ENCODE measurements at places on chromosomes 1 and 21.

- DNase-seq = no peak
Observed at GRCh38 chr1:207581496-207582153, 63.3 kb upstream of the CR1L start.

- no peak for DNase-seq
Observed at GRCh38 chr1:79501153-79501552, 494.6 kb upstream of the ADGRL4 start.

DNA sequence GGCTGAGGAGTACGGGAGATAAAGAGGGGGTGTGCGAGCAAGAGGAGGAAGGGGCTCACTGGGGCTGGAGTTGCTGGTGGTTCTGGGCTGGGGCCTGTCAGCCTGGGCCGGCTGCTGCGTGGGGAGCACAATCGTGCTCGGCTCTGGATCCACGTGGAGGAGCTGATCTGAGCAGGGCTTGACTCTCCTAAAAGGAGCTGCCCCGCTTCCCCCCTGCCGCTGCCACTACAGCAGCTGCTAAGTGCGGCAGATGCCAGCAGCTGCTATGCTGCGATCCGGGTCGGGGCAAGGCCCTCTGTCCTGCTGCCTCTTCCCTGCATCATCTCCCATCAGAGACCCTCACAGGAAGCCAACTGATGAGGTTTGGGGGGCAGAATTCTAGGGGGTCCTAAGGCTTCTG, 165.9 kb downstream of the PCBP3 start:
- DNase-seq = no peak

- DNase-seq = no peak
Observed at GRCh38 chr21:41971891-41972290, 18.1 kb upstream of the C2CD2 start.

- no peak for DNase-seq
Observed at GRCh38 chr1:164226977-164227376, 332.0 kb upstream of the PBX1 start.

- no peak for DNase-seq
Observed at GRCh38 chr21:26800001-26800400, 45.2 kb downstream of the ADAMTS1 start.

DNA sequence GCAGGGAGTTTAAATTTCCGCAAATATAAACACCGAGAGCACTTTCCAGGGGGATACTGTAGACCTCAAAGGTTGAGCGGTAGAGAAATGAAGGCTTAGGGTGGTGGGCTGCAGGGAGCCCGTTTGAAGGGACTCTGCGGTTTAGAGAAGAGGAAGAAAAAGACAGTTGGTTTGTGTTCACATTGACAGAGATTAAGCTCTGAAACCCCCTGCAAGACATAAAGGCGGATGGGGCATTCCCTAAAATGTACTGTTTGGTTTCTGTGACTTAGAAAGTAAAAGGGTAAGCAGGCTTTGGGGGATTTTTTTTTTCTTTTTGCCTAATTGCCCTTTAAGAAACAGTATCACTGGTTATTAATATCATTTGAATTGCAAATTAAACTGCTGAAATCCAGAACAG, 1.3 kb downstream of the KAZN start:
- no peak for DNase-seq

GRCh38 chr1:170402476-170403311, 129.3 kb upstream of the GORAB start:
- DNase-seq = no peak

DNA sequence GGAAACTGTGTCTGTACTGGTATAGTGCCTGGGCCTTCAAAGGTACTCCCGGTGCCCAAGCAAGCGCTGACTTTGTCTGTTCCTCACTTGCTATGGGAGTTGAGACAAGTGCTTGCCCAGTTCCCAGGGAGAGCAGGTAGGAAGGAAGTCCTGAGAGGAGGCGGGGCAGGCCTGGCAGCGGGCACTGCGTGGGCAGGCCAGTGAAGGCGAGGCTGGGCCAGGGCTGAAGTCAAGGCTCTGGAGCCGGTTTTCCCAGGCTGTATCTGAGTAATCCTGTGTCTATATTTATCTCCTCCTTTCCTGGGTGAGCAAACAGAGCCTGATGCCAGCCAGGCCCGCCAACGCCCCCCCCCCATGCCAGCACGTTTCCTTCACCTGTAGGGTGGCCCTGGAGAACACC, 15.9 kb upstream of the EDN2 start:
- DNase-seq = no peak

DNA sequence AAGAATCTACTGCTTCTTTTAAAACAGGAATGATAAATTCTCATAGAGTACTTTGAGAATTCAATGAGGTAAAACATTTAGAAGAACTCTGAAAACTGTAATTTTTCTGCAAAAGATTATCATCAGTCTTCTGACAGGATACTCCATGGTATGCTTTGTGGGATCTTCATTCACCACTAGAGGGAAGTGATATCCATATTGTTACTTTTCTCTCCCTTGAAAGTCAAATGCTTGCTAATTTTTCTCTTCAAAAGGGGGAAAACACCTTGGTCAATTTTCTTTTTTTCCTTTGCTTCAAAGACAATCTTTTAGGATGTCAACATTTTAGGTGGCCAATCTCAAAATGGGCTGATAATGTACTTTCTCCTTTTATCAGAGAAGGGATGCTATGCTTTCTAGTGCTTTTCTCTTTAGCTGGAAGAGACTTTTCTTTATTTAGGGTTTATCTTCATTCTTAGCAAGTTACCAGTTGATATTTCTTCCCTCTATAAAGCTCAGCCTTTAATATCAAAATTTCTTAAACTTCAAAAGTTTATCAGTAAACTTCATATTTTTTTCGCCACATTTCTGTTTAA, 95.5 kb downstream of the NEGR1 start:
- DNase-seq = no peak

GRCh38 chr1:175757381-175758015, 14.1 kb upstream of the TNR start:
- DNase-seq = no peak

DNA sequence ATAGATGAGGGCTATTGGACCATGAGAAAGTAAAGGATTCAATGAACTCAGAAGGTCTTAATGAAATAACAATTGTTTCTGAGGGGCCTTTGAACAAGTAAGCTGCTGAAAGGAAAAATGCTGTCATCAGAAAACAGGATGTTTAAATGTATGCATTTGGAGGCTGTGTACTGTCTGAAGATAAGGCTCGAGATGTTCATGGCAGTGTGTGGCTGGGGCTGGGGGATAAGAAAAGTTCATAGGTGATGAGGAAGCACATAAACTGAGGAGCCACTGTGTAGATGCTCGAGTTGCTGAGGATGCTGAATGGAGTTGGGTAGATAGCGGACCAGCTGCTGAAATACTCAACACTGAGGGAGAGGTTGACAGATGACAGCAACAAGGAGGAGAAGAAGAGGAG, 17.8 kb downstream of the THEM4 start:
- DNase-seq = no peak

DNA sequence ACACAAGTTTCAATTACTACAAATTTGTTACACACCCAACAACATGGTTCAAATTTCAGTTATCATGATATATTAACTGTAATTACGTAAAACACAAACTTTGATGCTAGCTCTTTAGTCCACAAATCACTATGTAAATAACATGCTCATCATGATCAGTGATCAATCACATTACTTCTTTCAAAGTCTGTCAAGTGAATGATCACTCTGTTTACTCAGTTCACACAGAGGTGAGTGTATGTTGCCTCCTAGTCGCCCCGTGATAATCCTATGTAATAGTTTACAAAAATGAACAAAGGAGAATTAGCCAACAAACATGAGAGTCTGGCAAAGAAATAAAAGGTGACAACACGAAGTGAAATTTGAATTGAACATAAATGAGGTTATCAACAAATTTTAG, 14.3 kb downstream of the EDEM3 start:
- no peak for DNase-seq

GRCh38 chr1:43835082-43836021, 98.2 kb upstream of the ARTN start:
- no peak for DNase-seq

DNA sequence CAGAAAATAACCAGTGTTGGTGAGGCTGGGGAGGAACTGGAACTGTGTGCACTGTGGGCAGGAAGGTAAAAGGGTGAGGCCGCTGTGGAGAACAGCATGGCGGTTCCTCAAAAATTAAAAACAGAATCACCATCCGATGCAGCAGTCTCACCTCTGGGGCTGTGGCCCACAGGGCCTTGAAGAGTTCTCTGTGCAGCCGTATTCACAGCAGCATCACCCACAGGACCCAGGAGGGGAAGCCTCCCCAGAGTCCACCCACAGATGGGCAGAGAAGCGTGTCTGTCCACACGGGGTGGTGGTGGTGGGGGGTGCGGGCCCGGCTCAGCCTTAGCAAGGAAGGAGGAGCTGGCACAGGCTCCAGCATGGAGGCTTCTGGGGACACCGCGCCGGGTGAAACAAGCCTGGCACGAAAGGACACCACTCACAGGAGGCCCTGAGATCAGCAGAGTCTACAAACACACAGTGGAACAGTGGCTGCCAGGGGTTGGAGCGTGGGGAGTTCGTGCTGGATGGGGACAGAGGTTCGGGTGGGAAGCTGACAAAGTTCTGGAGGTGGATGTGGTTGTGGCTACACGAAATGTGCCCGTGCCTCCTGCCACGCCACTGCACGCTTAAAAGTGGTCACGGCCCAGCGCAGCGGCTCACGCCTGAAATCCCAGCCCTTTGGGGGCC, 11.5 kb downstream of the MORN1 start:
- no peak for DNase-seq

- peak; percentile 11 for DNase-seq
Observed at GRCh38 chr1:19799230-19800075, at the start of gene TMCO4. Gene TMCO4 (minus strand): TSS chr1:19799916. CDS start chr1:19780758, 19,158 bp downstream.

DNA sequence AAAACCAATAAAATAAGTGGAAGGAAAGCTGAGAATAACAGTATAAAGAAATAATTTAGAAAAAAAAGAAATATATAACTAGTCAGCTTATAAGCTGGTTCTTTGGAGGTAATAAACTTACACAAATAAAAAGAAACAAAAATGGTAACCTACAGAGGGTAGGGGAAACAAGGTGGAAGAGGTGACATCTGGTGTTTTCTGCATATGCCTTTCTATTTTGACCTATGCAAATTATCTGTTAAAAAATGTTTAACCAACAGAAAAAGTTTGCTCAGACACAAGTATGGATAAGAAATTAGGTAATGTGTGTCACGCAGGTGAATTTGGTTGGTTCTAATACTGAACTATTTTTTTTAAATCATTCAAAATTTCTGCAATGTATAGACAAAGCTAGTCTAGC, 53.6 kb upstream of the DMRTA2 start:
- DNase-seq = no peak

- no peak for DNase-seq
Observed at GRCh38 chr1:46478721-46479485, 10.7 kb upstream of the DMBX1 start.

GRCh38 chr1:224497714-224498573, 63.3 kb upstream of the WDR26 start:
- no peak for DNase-seq

- no peak for DNase-seq
Observed at GRCh38 chr1:77395051-77395450, 113.2 kb downstream of the AK5 start.

GRCh38 chr1:114979278-114979891, 50.2 kb upstream of the TSHB start:
- peak; percentile 59 for DNase-seq

DNA sequence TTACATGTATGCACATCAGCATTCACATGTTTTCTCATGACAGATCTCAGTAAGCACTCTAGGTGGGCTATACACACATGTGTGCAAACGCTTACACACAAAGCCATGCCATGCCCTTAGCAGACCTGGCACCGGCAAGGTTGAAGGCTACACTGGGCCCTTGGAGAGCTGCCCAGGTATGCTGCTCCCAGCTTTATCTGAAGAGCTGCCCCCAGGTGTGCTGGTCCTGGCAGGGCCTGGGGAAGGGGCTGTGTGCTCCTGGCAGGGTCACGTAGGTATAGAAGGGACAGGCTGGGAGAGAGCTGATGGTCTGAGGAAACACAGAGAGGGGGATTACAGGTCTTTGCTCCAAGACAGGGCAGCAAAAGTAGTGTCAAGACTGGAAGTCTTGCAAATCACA, 146.7 kb upstream of the VANGL1 start:
- DNase-seq = no peak

DNA sequence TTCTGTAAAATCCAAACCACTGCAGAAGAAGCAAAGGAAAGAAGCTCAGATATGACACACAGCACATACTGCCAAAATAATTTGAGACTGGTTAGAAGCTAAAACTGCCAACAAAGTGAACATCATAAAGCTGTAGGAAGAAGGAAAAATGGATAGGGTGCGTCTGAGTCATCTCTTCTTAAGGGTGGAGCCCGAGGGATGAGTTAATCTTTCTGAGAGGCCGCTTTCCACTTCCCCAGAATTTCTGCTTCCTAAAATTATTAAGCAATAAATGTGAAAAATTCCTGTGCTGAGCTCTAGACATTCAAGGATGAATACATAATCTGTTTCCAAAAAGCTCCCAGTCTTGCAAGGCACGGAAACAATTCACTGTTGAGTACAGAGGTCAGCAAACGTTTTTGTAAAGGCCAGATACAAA, 20.1 kb downstream of the PPT1 start:
- no peak for DNase-seq

- DNase-seq = no peak
Observed at GRCh38 chr1:81998165-81998564, 197.4 kb downstream of the ADGRL2 start.

Data from T follicular helper cell (primary cell).